ENCODE measurements at places on chromosomes 3 and 15.

DNA sequence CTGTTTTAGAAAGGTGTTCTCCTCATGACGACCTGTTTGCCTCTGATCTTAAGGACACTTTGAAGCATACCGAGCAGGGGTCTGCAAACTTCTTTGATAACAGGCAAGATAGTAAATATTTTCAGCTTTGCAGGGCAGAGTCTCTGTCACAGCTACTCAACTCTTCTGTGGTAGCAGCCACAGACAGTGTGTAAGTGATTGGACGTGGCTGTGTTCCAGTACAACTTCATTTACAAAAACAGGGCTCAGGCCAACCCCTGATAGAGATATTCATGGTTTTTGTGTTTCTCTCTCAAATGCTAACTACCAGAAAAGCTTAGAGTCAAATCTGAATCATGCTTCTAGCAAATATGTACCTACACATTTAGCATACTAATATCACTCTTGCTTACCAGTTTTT is 51.5 kb downstream of the TGFBR2 start:
- DNase-seq, result no peak

DNA sequence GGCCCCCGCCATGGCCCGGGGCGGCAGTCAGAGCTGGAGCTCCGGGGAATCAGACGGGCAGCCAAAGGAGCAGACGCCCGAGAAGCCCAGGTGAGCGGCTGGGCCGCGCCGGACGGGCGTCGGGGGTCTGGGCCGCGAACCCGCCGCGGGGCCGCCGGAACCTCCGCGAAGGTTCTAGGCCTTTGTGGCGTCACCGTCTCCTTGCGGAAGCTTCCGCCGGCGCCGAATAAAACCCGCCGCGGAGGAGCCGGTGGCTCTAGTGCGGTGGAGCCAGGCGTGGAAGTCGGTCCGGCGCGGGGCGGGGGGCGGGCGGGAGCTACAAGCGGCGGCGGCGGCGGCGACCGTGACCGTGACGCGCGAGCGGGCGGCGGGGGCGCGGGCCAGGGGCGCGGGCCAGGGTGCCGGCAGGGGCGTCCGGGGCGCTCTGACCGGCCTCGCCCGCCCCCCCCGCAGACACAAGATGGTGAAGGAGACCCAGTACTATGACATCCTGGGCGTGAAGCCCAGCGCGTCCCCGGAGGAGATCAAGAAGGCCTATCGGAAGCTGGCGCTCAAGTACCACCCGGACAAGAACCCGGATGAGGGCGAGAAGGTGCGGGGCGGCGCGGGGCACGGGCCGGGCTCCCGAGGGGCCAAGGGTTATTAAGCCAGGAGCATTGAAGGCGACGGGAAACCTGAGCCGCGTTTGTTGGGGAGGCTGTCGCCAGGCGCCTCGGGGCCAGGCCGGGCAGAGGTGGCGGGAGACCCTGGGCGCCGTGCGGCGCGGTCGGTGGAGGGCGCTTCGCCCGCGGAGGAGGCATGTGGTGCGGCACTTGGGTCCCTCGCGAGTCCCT is at the start of gene DNAJA4:
DNAJA4 (plus strand) TSS at position 259 of the 833 bp plus-strand sequence; CDS start at position 461, 202 bp downstream.
- no peak for DNase-seq

DNA sequence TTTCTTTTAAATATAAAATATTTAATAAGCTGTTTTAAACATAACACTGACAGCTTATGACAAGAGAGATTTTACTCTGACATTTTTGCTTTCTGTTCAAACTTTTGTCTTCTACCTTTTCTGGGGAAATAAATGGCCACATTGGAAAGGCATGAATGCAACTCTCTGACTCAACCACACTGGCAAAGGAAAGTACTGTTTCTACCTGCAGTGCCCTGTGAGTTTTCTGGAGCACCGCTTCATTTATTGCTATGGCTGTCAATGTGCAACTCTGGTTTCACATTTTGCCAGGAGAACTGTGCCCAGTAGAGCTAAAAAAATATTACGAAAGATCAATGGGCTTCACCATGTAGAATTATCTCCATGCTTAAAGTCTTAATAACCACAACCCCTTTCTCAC is 15.1 kb downstream of the PDZRN3 start:
- no peak for DNase-seq

- no peak for DNase-seq
Observed at GRCh38 chr3:35640190-35641165, 1.2 kb downstream of the ARPP21 start.

- DNase-seq, result no peak
Observed at GRCh38 chr3:4629095-4630007, 136.2 kb downstream of the ITPR1 start.

- no peak for DNase-seq
Observed at GRCh38 chr3:130969621-130970020, 57.0 kb downstream of the ASTE1 start.

- DNase-seq, result no peak
Observed at GRCh38 chr15:38842226-38842625, 277.6 kb upstream of the RASGRP1 start.

GRCh38 chr15:92048739-92049138 is 195.2 kb downstream of the SLCO3A1 start:
- DNase-seq, result no peak

GRCh38 chr3:62567097-62568021 is 194.0 kb upstream of the FEZF2 start:
- no peak for DNase-seq

DNA sequence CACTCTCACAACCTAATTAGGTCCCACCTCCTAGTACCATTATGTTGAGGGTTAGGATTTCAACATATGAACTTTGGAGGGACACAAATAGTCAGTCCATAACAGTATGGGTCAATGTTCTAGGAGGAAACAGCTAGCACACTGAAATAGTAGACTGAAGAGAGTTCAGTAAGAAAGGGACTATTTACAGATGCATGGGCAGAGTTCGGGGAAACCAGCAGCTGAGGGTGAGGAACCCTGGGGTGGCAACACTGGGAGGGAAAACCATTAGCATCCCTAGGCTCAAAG is 78.0 kb upstream of the PXYLP1 start:
- DNase-seq, result no peak

DNA sequence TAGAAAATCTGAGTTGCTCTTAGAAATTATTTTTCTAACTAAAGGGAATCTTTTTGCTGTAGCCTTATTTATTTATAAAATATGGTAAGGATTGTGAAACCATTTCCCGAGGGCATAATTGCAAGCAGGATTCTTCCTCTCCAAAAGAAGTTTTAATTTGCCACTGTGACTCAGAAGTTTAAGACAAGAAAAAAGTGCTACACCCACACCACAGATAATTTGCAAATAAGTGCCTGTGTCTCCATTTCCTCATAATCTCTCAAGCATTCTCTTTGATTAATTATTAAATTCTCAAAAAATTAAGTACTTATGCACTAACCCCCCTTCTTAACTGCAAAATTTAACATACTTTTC is 43.6 kb downstream of the RASA2 start:
- DNase-seq, result no peak

DNA sequence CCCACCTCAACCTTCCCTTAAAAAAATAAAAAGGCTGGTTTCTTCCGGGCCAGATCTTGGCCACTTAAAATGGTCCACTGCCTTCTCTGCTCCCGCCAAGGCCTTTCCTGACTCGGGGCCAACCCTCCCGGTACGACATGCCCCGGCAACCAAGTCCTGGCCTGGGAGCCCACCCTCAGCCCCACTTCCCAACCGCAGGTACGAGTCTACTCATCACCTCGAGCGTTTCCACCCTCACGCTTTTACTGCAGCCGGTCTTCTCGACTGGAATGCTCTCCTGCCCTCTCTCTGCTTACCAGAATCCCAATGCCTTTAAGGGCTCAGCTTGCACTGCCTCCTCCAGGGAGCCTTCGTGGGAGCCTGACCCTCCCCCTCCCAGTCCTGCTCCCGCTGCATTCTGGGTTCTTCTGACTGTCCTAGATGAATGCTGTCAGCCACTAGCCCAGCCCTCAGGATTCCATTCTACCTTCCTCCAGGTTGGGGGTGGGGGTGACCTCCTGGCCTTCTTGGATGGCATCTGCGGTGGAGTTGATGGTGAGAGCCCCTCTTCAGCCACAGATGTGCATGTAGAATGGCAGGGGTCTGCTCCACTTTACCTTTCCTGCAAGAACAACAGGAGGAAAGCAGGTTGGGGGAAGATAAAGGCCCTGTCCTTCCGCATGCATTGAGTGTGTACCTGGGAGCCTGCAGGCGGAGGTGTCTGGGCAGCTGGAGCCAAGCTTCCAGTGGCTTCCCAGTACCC is 1.1 kb upstream of the CSRNP1 start:
- peak; percentile 82 for DNase-seq

GRCh38 chr3:117597865-117598264 is 888.3 kb downstream of the TUSC7 start:
- DNase-seq, result no peak

DNA sequence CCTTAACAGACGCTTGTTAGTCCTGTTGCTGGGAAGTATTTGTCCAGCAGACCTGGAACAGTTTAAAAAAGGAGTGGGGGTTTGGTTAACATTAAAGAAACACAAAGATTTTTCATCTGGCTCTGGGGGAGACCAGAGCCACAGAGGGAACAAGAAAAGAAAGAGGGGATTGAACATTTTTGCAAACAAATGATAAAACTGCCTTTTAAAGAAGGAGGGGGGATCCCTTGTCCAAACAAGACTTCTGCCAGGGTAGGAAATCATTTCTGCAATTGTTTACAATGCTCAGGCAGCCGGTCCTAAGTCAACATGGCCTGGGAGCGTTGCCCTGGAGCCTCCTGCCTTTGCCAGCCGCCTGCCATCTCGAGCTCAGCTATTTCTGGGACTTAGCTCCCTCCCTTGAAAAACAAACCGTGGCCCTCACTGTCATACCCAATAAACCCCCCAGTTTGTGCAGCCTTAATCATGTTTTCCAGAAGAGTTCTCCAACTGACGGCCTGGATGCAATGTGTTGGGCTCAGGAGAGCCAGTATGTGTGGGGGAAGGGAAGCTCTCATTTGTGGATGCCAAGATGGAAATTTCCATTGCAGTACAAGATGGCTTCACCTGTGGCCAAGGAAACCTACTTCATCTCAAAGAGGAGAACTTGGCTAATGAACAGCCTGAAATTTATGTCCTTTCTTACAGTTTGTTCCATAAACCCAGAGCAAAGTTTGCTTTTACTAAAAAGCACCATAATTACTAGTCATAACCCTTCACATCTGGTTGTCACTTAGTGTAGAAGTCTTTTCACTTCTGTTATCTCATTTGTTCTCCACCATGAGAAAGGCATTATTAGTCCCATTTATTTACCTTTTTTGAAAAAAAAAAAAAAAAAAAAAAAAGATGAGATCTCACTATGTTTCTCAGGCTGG is 75.9 kb upstream of the RNU6-1 start:
- DNase-seq, result peak; percentile 91

DNA sequence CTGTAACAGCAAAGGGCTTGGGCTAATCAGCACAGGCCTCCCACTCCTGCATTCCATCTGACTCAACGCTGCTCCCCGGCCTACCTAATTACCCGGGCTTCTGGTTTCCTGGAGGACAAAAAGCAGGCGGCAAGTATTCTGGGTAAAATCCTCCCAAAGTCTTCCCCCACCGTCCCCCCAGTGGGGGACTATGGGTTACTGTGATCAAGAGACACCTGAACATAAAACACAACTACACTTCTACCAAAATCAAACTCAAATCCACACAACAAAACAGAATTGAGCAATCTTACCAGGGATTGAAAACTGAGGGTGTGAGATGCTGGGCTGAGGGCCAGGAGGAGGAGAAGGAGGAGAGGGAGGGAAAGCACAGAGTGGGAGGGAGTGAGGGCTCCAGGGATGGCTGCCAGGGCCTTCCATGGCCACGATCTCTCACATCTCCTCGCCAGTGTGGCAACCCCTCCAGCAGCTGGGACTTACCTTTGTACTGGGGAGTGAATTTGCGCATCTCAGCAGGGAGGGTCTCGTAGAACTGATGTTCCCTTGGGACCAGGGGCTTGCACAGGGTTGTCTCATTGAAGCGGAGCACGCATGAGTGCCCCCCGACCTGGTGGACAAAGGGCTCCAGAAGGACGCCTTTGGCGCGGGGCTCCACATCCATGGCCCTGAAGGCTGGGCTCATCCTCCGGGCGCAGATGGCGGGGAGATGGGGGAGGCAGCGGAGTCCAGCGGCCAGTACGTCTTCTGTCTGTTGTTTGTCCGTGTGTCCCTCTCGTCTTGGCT is 9.1 kb upstream of the NCKIPSD start:
- DNase-seq, result peak; percentile 88

- no peak for DNase-seq
Observed at GRCh38 chr15:70576276-70576675, 187.1 kb downstream of the UACA start.

DNA sequence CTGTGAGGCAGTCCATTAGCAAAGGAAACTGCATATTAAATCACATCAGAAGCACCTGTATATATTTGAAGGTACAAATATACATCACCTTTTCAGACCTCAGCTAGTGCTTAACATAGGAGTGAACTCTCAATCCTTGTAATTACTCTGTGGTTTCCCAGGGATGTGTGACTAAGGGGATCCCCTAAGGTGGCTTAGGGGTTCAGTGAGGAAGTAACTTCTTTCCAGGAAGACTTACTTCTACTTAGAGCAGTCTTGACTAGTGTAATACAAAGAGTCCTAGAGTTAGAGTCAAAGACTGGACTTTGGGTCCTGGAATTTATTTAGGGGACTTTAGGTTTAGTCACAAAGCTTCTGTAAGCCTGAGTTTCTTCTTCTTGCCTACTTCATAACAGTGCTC is 8.7 kb upstream of the SUMF1 start:
- no peak for DNase-seq

GRCh38 chr3:173599673-173600072 is 202.1 kb downstream of the NLGN1 start:
- no peak for DNase-seq

DNA sequence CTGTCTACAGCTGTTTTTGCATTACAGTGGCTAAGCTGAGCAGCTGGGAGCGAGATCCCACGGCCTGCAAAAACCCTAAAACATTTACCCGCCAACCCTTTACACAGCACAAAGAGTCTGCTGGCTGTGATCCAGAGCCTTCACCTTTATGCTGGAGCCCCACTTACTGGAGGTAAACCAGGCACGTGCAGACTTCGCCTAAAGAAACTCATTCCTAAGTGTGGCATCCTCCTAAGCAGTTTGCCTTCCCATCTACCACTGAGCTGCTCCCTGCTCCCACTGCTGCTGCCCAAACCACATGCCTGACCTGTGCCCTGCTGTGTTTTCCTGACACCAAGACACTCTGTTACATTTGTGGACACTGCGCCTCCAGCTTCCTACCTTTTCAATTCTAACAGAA is 53.0 kb downstream of the CHSY1 start:
- DNase-seq, result no peak

DNA sequence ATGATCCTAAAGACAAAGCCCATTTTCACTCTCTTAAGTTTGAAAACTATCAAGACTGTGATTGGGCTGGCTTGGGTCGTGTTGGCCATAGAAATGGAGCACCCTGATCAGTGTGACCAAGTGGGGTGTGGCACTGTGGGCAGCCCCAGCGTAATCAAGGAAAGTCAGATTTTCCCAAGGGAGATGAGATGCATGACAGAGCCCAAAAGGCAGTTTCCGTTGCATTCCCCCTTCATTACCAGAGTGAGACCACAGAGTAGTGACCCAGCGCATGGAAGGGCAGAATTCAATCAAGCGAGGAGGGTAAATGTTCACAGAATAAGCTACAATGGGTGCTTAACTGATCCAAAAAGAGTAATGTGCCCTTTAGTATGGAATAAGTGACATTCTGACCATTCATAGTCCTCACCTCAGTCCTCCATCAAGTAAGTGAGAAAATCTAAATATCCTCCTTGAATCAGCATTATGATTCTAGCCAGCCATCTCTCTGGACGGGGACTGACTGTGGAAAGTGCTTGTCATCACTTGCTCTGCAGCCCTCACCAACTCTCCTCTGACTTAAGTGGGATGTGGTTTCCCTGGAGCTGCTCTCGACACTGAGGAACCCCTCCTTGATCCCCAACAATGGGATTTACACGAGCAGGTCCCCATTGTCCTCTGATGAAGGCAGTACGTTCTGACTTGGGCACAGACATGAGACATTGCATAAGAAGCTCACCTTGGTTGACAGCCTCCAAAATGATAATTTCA is 430.5 kb downstream of the OCA2 start:
- no peak for DNase-seq

Measured in coronary artery (tissue), 2 donors.